Lung microvascular endothelial cell (primary cell): ENCODE measurements at places on chromosomes 6 and 20.

DNA sequence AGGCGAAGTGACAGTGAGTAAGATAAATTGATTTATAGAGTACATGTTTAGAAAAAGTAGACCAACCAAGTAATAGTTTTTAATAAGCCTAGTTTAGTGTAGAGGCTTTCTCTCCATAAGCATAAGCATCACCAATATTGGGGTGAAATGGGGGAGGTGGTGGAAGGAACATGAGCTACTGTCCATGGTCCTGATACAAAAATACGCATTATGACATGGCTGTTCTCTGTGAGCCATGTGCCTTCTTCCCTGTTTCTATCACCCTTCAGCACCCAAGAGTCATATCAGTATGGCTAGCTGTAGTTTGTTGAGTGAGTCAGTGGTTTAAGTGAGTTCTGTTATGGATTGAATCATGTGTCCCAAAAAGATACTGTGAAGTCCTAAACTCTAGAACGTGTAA lies 150.8 kb downstream of the EDN1 start:
- DNase-seq, result peak; percentile 24

DNA sequence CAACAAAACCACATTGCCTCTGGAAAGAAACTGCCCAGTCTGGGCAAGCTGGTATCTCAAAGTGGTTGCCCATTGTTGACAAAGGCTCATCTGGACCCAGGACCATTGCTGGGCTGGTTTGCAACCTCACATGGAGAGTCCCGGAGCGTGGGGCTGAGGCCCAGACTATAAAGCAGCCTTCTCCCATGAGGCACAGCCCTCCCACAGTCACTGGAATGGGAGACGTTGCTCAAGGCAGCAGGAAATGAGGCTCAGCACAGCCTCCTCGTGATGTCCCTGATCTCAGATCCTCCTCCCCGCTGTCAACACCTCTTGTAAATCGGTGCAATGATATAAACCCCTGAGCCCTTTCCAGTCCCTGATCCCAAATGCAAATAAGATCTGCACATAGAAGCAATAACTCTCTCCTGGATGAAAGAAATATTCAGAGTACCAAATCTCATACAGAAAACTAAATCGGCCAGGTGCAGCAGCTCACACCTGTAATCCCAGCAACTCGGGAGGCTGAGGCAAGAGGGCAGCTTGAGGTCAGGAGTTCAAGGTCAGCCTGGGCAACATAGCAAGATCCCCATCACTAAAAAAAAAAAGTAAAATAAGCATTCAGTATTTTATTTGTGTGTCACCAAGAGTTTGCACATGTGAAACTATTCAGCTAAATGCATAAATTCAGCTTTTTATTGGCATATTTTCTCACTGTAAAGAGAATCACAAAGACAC lies 103.0 kb upstream of the RREB1 start:
- no peak for DNase-seq

- DNase-seq, result no peak
Measured at GRCh38 chr6:52739627-52740026, 23.6 kb downstream of the GSTA2 start.

GRCh38 chr6:149289192-149289781 lies 28.2 kb upstream of the TAB2 start:
- DNase-seq, result no peak

GRCh38 chr6:54074578-54075195 lies 36.6 kb upstream of the MLIP start:
- no peak for DNase-seq

DNA sequence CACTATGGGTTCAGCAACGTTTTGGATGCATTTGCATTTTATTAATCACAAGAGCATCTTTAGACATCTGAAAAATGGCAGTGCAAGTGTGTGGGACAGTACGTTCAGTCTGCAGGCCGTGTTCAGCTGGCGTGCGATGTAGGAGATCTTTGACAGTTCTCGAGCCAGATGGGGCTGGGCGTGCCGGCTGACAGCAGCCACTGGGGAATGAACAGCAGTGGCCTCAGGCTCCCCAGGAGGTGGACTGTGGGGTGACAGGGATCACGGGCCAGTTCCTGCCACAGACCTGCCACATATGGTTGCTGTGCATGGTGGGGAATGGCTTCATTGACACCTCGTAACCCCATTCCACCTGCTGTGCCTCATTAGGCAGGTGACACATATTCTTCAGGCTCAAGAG lies 16.4 kb upstream of the MLN start:
- DNase-seq, result no peak

DNA sequence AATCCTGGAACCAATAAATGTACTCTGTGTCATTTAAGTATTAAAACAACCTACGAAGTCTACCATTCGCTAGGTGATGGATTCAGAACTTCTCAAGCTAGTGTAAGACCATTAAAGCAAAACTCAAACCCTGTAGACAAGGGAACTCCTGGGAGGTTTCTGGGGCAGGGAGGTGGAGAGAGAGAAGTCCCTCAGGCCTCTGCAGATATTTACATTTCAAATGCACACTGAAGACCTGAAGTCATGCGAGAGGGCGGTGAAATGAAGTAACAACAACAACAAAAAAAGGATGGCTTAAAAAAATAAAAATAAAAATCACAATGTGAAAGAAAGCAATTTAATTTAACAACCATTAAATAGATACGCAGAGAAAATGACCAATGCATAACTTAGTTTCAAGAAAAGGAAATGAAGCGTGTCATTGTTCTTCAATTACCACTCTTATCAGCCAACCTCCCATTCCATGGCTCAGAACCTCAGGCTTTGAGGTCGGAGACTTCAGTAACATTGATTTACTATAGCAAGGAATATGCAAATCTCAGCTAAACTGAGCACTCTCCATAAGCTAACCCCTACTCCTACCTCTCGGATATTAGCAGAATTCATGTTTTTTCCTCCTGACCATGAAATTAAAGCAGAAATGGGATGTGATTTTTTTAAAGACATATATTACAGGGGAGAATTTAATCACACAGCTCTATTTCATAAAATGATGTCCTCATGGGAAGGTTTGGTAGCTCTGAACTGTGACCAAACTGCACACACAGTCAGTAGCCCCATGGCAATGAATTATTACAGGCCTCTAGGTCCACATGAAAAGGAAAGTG lies 140.6 kb downstream of the KIF16B start:
- DNase-seq, result no peak

GRCh38 chr6:11495565-11496145 lies 41.9 kb upstream of the TMEM170B start:
- no peak for DNase-seq

- DNase-seq, result no peak
Measured at GRCh38 chr6:150298030-150298380, 70.8 kb upstream of the IYD start.

DNA sequence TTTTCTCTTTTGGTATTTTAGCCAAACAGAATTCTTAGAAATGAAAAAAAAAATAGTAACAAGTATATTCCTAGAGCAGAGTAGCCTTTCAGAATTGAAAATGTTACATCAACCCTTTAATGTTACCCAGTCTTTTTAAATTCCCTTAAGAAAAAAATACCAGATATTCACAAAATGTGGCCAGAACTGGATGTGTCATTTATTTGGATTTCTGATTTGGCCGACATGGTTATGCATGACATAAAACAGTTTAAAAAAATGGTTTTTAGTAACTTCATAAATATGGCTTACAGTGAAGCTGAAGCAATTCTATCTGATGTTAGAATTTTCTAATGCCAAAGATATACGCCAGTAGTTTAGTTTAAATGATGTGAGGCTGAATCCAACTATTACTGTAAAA lies 112.0 kb downstream of the ATXN1 start:
- no peak for DNase-seq

DNA sequence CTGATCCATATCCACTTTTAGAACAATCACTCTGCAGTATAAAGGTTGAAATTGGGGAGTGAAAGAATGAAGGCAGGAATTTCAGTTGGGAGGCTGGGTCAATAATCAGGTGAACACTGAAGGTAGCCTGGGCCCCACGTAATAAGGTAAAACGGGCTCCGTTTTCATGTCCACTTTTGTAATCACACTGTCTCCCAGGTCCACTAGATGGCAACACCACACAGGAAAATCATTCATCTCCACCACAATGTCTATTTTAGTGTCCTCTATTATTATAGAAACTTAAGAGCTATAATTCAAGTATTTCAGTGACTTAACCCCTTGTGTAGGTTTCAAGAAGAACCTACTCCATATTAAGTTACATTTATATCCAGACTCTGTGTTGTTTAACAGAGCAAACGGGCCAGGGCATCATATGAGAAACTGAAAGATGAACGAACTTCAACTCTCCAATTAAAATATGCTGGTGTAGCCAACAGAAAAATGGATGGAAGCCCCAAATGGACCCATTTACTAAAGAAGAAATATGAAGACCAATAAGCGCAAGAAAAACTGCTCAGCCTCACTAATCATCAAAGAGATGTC lies 45.9 kb upstream of the MC3R start:
- DNase-seq, result peak; percentile 2

- DNase-seq, result no peak
Measured at GRCh38 chr6:42403421-42403820, 48.3 kb downstream of the TRERF1 start.

- DNase-seq, result no peak
Measured at GRCh38 chr6:43740321-43740960, 29.6 kb upstream of the VEGFA start.

DNA sequence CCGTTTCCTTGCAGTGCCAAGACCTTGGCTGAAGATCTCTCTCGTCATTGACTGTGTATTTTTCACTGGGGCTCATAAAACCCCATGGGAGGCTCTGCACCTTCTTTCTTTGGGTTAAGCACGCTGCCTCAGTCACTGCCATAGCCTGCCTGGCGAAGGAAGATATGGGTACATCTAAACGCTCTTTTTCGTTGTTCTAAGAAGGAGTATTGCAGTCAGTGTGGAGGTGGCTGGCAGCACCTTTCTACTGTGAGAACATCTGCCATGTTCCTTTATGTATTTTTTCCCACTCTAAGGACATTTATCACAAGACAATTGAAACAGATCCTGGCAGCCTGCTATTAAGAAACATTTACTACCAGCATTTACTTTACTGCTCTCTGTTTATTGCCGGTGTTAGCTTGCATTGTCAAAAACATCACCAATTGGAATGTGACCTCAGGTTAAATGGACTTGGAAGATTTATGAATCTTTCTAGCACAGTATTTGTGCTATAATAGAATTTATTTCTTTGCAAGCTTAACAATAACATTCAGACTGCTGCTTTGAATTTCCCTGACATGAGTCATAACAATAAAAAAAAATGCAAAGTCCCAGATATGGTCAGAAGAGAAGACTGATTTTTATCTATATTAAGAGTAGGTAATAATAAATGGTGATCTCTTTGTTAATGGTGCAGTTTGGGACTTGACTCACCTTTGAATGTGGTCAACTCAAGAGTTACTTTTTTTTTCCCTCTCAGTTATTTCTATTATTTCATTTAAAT lies 62.2 kb upstream of the CLDN20 start:
- peak; percentile 94 for DNase-seq

GRCh38 chr6:104955927-104956730 lies 778 bp upstream of the LIN28B start:
- DNase-seq, result no peak

DNA sequence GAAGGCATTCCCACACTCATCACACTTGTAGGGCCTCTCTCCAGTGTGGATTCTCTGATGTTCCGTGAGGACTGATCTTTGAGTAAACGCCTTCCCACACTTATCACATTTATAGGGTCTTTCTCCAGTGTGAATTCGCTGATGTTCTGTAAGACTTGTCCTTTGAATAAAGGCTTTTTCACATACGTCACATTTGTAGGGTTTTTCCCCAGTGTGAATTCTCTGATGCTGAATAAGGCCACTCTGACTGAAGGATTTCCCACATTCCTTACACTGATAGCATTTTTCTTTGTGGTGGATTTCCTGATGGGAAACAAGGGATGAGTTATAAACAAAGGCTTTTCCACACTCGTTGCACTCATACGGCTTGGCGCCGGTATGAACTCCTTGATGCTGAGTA lies 8.9 kb downstream of the ZSCAN12 start:
- no peak for DNase-seq

GRCh38 chr6:154350293-154350692 lies 6.3 kb downstream of the IPCEF1 start:
- no peak for DNase-seq

DNA sequence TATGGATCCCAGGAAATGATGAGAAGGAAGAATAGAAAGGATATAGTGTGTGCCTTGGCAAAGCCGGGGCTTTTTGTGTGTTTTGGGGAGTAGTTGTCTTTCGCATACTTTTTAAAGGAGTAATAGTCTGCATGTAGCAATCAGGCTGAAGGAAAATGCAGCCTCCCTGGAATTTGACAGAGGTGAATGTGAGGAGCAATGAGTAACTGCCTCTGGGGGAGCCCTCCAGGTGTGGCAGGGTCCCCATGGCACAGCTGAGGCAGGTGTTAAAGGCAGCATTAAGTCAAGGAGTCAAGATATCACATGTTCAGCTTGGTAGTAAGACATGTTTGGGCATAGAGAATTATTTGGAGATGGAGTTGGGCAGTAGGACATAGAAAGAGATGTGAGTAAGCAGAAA lies 203.1 kb downstream of the C6orf118 start:
- DNase-seq, result no peak

DNA sequence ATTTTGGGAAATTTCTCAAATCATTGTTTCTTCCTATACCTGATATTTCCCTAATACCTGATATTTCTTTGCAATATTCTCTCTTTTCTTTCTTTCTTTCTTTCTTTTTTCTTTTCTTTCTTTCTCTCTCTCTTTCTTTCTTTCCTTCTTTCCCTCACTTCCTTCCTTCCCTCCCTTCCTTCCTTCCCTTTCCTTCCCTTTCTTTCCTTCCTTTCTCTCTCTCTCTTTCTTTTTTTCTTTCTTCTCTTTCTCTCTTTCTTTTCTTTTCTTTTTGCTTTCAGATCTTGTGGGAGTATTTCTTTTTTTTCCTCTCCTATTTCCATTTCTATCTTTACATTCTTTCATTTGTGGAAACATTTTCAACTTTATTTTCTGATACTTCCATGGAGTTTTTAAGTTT lies 76.1 kb upstream of the ANKEF1 start:
- DNase-seq, result no peak

GRCh38 chr6:17998442-17998841 lies 11.0 kb upstream of the KIF13A start:
- DNase-seq, result no peak

GRCh38 chr6:65450451-65450850 lies 256.6 kb downstream of the EYS start:
- no peak for DNase-seq

GRCh38 chr20:23023621-23024177 lies 11.4 kb upstream of the SSTR4 start:
- DNase-seq, result no peak

- DNase-seq, result no peak
Measured at GRCh38 chr20:50655311-50655880, 35.9 kb downstream of the RIPOR3 start.

- no peak for DNase-seq
Measured at GRCh38 chr6:10550764-10551163, 29.6 kb downstream of the GCNT2 start.

- no peak for DNase-seq
Measured at GRCh38 chr6:8642131-8642530, 206.8 kb upstream of the SLC35B3 start.

GRCh38 chr20:59939879-59940128 lies 301 bp downstream of the PPP1R3D start:
- DNase-seq, result peak; percentile 39

- DNase-seq, result no peak
Measured at GRCh38 chr6:163958646-163959045, 544.1 kb downstream of the QKI start.
